Glutamatergic neuron (in vitro differentiated cells): ENCODE measurements at places on chromosomes 6 and 20.
A peak's percentile ranks its signal among the peaks of the same experiment; 100 is the strongest.

- no peak for DNase-seq
Observed at GRCh38 chr6:81436990-81437389, 315.5 kb downstream of the TENT5A start.

DNA sequence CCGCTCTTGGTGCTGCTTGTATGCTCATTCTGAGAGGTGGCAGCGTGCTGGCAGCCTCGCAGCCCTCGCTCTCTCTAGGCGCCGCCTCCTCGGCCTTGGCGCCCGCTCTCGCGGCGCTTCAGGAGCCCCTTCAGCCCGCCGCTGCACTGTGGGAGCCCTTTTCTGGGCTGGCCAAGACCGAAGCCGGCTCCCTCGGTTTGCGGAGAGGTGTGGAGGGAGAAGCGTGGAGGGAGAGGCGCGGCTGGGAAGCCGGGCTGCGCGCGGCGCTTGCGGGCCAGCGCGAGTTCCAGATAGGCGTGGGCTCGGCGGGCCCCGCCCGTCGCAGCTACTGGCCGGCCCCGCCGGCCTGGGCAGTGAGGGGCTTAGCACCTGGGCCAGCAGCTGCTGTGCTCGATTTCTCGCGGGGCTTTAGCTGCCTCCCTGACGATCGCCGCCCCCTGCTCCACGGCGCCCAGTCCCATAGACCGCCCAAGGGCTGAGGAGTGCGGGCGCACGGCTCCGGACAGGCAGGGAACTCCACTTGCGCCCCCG is 19.5 kb upstream of the FAM8A1 start:
- peak; percentile 67 for DNase-seq

- DNase-seq: no peak
Observed at GRCh38 chr6:41224800-41225199, 3.3 kb upstream of the TREML4 start.

- peak; percentile 63 for DNase-seq
Observed at GRCh38 chr6:28589234-28589956, 63.7 kb downstream of the GPX5 start.

DNA sequence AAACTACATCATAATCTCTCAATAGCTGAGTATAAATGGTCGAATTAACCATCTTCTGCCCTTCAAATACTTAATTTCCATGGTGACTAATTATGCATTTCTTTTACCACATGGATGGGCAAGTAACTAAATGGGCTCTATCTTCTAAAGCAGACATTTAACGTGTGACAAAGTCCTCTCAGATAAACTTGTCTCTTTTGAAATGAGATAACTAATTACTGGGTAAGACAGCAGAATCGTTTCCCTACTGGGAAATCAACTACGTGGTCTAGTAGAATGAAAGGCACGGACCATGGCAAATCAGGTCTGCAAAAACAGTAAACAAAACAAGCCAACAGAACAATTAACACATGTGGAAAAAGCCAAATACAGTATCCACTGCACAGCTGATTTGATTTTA is 137.7 kb downstream of the BACH2 start:
- DNase-seq: no peak

GRCh38 chr20:1177680-1178079 is 7.1 kb downstream of the TMEM74B start:
- no peak for DNase-seq

- DNase-seq: no peak
Observed at GRCh38 chr6:139330826-139331500, 39.2 kb upstream of the TXLNB start.

DNA sequence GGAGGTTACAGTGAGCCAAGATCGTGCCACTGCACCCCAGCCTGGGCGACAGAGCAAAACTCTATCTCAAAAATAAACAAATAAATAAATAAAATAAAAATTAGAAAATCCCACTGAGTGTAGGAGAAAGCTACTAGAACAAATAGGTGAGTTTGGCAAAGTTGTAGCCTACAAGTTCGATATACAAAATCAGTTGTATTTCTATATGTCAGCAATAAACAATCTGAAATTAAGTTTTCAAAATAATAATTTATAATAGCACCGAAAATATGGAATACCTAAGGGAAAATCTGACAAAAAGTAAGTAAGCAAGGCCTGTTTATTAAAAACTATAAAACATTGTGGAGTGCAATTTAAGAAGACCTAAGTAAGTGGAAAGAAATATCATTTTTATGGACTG is 5.1 kb upstream of the DEFB118 start:
- DNase-seq: no peak

DNA sequence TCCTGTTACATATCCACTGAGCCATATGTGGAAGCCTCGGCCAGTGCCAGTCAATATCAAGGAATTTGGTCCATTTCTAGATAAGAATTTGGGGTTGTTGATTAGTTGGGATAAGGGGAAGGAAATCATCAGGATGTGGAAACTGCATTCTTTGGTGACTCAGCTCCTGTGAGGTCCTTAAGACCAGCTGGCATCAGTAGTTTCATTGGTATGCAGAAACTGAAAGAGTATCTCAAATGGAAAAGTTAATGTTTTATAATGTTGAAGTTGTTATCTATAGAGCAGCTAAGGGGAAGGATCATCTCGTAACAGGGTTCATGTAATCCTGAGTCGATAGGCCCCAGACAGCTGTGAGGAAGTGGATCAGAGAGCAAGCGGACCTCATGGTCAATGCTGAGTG is 87.9 kb upstream of the PRND start:
- no peak for DNase-seq

- DNase-seq: no peak
Observed at GRCh38 chr6:134035823-134036296, 16.6 kb downstream of the SLC2A12 start.

GRCh38 chr6:38871741-38872568 is 156.8 kb downstream of the DNAH8 start:
- DNase-seq: peak; percentile 73

DNA sequence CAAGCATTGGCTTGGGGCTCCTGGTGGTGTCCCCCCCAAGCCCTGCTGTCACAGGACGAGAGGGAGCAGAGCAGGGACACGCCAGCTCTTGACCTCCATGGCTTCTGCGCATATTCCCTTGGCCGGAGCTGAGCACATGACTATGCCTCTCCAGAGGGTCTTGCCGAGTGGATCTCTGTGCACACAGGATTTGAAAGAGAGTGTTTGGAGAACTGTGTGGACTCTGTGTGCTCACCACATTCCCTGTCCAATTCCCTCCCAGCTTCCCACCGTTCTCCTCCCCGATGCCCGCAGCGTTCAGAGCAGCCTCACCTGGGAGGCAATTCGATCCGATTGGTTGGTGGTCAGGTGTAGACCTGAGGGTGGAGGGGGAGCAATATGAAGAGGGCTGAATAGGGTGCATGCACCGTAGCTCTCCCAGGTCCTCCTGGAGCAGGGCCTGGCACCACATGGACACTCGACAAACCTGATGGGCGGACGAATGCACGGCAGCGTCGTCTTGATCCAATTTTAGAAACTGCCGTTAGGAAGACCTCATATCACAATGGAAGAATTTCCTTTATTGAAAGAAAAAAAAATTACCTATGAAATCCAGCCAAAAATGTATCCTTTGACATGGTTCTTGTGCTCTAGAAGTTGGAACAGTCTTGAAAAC is 287.8 kb downstream of the CDH4 start:
- DNase-seq: no peak

GRCh38 chr20:39822667-39823066 is 860.5 kb downstream of the DHX35 start:
- no peak for DNase-seq

DNA sequence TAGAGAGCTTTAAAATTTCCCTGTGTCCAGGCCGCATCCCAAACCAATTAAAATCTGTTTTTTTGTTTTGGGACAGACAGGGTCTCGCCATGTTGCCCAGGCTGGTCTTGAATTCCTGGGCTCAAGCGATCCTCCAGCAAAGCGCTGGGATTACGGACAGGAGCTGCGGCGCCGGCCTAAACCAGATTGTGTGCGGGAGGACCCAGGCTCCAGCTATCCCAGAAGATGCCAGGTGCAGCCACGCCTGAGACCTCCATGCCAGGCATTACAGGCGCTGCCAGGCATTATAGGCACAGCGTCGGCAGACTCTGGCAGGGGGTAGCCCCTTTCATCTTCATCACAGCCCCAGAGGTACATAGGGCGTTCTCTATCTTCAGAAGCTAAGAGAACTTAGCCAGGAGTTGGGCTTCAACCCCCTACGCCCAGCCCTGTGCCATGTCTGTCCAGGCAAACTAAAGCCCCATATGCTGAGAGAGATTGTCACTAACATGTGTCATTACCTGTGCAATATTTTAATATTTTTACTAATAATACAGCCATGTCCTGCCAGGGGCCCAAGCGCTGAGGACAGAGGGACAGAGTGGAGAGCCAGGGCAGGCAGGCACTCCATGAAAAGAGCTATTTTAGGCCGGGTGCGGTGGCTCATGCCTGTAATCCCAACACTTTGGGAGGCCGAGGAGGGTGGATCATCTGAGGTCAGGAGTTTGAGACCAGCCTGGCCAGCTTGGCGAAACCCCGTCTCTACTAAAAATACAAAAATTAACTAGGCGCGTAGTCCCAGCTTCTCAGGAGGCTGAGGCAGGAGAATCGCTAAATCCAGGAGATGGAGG is 9.8 kb upstream of the GRM4 start:
- DNase-seq: no peak

- DNase-seq: no peak
Observed at GRCh38 chr6:36777801-36778200, 61.4 kb downstream of the CPNE5 start.

- peak; percentile 86 for DNase-seq
Observed at GRCh38 chr6:41367700-41368099, 32.3 kb downstream of the NCR2 start.

DNA sequence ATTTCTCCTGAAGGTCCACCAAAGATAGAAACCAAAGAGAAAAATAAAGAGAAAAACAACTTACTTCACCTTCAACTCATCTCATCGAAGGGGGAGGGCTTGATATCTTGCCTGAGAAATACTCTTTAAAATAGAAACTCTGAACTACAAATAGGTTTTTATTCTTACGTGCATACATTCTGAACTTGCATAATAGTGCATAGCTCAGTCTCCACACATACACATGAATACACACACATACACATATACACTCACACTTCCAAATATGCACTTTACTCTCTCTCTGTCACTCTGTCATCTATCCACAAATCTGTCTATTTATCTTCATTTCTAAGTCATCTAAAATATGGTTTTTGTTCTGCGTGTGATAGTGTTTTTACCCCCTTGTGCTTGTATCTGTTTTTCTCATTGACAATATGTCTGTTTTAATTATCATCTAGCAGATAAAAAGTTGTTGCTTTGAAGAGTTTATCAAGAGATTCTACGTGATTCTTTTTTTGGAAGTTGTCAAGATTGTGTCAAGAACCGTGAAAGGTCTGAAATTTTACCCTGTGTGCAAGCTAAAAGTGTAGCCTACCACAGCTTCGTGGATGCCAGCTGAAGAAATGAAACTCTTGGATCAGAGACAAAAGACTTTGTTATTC is 468.8 kb downstream of the EPM2A start:
- no peak for DNase-seq

DNA sequence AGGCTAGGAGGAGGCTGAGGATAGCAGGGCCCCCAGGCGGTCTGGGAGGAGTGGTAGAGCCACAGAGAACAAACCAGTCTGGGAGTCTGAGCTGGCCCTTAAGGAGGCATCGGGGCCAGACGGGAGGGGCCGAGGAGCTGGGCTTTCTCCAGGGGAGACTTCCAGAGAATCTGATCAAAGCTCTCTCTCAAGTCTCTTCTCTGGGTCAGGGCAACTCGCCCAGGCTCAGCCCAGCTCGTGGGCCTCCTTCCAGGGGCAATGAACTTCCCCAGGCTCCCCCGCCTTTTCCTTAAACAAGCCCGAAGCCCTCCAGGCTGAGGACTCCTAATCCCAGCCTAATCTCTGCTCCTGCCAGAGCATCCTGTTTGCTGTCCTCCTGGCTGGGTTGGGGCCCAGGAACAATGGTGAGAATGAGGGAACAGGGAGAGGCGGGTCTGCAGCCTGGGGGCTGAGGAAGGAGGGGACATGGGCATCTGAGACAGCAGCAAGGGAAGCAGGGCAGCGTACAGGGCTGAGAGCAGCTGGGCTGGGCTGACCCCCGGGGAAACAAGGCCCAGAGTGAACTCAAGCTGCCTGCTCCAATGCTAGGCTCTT is 173.6 kb downstream of the ANKRD60 start:
- DNase-seq: peak; percentile 52

DNA sequence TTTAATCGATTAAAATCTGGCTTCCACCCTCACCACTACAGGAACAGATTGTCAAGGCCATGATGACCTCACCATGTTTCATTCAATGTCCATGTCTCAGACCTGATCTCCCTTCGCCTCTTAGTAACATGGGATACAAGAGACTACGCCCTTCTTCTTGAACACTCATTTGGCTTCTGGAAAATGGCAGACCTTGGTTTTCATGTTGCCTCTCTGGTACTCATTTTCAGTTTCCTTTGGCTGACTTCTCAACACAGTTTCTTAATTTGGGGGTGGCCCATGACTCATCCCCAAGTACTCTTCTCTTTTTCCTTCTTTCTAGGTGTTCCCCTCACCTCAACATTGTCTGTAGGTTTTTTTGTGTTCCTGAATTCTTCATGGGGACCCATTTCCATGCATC is 22.7 kb downstream of the TMX4 start:
- no peak for DNase-seq

- DNase-seq: no peak
Observed at GRCh38 chr6:14977747-14978382, 268.0 kb upstream of the JARID2 start.

DNA sequence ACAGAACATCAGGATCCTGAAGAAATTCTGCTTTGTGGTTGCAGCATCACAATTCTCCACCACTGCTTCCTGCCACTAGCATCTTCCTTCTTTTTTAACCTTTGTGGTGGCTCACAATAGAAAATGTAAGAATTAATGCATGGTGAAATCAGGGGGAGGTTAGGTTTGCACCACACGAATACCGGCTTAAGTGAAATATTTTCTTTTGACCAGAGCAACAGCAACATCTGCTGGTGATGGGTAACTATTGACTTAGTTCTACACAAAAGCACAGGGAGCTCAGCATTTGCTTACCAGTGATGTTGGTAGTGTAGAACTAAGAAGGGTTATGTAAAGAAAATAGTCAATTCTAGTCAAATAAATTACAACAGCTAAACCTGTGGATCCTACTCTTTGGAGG is 280.5 kb downstream of the SYNE1 start:
- no peak for DNase-seq

GRCh38 chr6:158170656-158171081 is 2.5 kb downstream of the GTF2H5 start:
- no peak for DNase-seq

GRCh38 chr6:90811596-90812226 is 224.8 kb upstream of the MAP3K7 start:
- peak; percentile 48 for DNase-seq
